ENCODE measurements at places on chromosomes 4 and X.
A peak's percentile ranks its signal among the peaks of the same experiment; 100 is the strongest.

- DNase-seq: no peak
These were observed 300.2 kb downstream of the USP46 start for GRCh38 chr4:52358883-52359321.

- no peak for DNase-seq
These were observed 6.3 kb downstream of the ALG13 start for GRCh38 chrX:111687305-111687704.

DNA sequence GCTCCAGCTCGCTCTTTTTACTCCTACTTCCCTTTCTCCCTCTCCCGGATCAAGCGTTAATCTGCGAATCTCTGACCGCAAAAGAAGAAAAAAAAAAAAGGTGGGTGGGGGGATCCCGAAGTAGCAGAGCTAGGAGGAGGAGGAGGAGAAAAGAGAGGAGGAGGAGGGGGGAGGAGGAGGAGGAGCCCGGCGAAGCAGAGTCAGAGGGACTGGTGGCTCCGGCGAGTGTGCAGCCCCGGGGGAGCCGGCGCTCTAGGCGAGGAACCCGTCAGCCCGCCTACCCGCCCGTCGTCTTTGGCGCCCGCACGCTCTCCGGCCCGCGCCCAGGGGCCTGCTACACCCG lies at the start of gene NHSL2:
Gene NHSL2, plus strand, starts transcription at position 203 of the 343 bp plus-strand sequence.
- no peak for DNase-seq

DNA sequence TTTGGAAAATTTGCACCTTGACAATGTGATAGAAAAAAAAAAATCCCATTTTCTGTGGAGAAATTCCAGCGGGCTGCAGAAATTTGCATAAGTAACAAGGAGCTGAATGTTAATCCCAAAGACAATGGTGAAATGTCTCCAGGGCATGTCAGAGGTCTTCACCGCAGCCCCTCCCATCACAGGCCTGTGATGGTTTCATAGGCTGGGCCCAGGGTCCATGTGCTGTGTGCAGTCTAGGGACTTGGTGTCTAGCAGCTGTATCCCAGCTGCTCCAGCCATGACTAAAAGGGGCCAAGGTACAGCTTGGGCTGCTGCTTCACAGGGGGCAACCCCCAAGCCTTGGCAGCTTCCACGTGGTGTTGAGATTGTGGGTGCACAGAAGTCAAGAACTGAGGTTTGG lies 85.2 kb downstream of the ADGRA3 start:
- DNase-seq: no peak

GRCh38 chr4:4488405-4489404 lies 53.1 kb downstream of the STX18 start:
- DNase-seq: peak; percentile 59
